ENCODE measurements at places on chromosomes 1 and 21.

DNA sequence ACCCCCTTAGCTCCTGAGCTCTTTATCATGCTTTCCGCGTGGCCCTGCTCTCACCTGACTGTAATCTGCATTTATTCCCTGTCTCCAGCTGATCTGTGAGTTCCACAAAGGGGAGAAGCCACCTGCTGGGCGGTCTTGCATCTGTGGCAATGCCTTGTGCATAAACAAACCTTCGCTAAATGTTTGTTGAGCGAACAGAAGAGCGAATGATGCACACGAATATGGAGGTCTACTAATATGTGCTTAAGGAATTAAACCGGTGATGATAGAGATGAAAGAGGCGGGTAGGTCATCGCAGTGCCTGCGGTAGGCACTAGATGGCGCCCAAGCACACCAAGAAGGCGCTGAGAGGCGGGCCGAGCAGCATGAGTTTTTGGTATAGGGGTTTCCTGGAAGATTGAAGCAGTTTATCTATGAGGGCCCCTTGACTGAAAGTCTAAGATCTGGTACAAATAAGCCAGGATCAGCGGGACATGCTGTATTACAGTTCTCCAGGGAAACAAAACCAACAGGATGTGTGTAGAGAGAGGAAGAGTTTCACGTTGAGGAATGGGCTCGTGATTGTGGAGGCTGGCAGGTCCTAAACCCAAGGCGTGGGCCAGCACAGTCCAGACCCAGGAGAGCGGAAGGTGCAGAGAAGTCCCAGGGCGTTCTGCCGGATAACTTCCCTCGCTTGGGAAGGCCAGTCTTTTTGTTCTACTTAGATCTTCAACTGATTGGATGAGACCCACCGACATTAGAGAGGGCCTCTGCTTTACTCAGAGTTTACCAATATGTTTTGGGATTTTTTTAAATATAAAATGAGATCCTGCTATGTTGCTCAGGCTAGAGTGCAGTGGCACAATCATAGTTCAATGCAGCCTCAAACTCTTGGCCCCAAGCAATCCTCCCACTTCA, 34.7 kb downstream of the TOMM20 start:
- peak; percentile 62 for DNase-seq

- DNase-seq = no peak
Measured at GRCh38 chr1:214076708-214077065, 88.9 kb downstream of the PROX1 start.

GRCh38 chr1:32874860-32875752, 4.4 kb upstream of the FNDC5 start:
- no peak for DNase-seq

DNA sequence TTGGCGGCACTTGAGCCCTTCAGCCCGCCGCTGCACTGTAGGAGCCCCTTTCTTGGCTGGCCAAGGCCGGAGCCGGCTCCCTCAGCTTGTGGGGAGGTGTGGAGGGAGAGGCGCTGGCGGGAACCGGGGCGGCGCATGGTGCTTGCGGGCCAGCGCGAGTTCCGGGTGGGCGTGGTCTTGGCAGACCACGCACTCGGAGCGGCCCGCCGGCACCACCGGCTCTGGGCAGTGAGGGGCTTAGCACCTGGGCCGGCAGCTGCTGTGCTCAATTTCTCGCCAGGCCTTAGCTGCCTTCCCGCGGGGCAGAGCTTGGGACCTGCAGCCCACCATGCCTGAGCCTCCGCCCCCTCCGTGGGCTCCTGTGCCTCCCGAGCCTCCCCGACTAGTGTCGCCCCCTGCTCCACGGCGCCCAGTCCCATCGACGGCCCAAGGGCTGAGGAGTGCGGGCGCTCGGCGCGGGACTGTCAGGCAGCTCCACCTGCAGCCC, 673.7 kb upstream of the BRINP3 start:
- no peak for DNase-seq

DNA sequence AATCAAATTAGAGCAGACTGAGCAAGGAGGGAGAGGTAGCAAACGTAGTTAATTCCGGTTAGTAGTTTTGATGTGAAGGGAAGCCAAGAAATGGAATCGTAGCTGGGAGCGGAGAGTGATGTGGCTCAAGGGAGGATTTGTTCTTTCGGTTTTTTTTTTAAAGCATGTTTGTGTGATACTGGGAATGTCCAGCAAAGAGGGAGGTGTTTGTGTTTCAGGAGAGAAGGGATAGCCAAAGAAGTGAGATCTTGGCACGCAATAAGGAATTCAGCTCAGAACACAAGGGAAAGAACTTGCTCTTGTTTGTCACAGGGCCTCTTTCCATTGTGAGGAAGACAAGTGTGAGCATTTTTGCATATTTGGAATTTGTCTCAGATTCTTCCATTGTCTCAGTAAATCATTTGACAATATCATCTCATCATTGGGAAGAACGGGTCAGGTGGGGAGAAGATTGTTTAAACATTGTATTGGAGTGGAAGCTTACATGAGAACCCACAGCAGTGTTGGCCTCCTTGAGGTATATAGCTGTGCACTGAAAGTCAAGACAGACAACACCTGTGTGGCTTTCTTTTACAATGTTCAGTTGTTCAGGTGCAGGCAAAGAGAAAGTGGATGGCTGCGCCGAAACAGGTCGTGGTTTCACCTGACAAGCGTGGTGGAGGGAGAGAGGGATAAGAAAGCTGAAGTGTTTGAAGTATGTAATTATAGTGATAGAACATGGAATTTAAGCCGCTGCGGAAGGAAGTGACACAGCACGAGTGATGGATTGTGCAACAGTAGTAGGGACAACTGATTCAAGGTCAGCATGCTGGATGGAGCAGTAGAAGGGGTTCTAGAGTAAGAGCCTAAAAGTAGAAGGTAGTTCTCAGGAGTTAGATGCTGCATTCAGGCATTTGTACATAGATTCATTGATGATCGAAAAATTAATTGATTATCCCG, 25.4 kb downstream of the FMN2 start:
- DNase-seq = no peak

DNA sequence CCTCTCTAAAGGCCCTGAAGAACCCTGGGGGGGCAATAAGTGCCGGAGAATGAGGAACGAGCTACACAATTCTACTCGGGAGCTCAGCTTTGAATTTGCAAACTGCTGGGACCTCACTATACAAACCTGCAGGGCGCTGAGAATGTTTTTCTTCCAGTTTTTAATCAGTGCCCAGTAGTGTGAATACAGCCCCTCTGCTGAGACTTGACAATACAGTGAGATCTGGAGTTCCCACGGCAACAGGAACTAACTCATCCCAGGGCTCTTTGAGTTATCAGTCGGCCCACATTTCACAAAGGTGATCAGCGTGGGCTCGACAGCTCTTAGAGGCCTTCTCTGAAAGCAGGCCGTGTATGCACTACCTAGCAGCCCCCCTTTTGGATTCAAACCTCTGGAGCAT, 41.7 kb downstream of the TMEM53 start:
- DNase-seq = no peak

- DNase-seq = peak; percentile 47
Measured at GRCh38 chr1:39901714-39902459, at the start of gene MYCL. Gene MYCL (minus strand): TSS chr1:39901917. CDS start chr1:39901434, 483 bp downstream.

DNA sequence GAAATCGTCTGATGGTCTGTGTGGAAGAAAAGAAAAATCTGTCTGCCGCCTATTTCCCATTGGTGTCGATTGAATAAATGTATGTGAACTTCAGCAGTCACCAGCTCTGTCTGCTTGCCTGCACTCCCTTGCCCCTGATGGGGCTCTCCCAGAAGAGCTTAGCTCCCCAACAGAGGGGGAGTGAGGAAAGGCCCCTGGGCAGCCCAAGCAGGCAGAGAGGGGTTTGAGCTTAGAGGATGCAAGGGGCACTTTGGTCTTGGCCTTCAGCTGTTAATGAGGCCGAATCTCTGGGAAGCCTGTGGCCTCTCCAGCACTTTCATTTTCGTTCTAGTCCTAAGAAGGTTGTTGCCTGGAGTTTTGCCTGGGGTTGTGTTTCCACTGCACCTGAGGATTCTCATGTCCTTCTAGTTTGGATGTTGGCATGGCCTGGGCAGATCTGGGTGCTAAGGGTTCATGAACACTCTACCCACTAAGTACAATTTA, 2.8 kb downstream of the FOXD2 start:
- DNase-seq = no peak
